ENCODE measurements at places on chromosomes 12 and 14.

DNA sequence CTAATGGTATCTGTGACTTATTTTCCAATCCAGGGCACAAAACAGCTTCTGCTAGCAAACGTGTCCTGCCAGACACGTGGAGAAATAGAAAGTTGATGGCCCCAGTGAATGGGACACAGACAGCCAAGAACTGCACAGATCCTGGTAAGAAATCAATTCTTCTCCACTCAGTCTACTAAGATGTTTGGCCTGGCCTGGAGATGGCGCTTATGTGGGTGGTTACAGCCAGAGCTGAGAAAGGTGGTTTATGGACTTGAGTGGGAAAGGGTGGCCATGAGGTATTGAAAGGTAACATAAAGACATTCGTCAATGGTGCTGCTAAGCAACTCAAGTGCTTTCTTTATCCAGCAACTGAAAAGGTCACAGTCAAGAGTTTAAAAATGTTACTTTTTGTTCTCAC, 2.9 kb downstream of the SLC24A4 start:
- no peak for DNase-seq

DNA sequence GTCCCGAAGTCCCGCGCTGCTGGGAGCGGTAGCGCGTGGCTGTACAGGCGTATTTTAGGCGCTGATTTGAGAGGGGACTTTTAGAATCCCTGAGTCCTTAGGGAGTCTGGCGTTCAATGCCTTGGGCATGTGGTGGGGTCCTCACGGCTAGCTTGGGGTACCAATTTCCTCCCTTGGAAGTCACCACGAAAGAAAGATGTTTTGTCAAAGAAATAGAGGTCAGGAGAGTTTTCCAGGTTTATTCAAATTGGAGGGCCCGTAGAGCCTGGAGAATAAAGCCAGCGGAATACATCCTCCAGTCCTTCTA, 63.9 kb downstream of the KLHL28 start:
- DNase-seq = no peak

GRCh38 chr14:62126879-62127478, 364.8 kb downstream of the SNAPC1 start:
- DNase-seq = peak; percentile 17

DNA sequence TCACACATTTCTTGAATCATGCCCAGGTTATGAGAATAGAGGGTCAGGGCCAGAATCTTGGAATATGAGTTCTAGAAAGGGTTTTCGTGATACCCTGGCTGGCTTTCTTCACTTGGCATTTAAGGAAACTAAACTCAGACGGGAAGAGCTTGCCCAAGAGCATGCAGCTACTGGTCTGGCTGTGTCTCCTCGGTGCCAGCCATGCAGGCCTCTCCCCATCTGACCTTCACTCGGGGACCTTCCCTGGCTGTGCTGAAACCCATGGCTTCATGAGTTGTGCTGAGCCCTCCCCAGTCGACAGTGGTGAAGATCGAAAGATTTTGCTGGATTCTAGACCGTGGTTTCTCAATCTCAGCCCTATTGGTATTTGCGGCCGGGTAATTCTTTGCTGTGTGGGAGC, 38.0 kb downstream of the FOXN3 start:
- no peak for DNase-seq

GRCh38 chr12:109088818-109089217, 4.5 kb downstream of the ALKBH2 start:
- DNase-seq = no peak

DNA sequence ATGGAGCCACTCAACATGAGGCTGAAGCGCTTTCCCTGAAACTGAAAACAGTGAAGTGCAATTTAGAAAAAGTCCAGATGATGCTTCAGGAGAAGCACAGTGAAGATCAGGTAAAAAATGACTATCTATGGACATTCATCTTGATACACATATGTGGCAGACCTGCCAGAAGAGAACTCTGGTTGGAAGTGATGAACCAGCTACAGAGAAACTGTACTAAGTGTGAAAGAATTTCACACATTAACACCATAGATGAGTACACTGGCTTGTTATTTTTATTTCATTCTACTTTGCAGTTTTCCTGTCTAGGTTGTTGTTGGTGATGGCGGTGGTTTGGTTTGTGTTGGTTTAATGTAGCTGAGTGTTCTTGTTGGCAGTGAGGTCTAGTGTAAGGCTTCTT, 174.7 kb downstream of the ESR2 start:
- no peak for DNase-seq

DNA sequence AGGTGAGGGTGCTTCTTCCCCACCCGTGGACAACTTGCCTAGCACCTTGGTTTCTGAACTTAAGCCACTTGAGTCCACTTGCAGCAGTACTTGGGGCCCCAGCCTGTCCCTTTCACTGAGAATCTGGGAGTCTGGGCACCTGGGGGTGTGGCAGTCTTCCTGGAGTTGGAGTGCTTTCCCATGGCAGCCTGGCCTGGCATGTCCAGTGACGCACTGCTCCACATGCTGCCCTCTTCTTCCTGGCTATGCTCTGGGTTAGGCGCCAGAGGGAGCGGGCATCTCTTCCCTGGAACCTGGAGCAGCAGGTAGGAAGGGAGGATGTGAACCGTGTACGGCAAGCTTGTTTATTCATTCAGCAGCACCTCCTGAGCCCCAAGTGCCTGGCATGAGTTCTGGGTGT, 76.4 kb downstream of the PAPOLA start:
- no peak for DNase-seq

Measured in pulmonary artery endothelial cell (primary cell).